ENCODE measurements at places on chromosomes 2 and 18.

GRCh38 chr2:74334931-74335333 is 8.3 kb downstream of the SLC4A5 start:
- no peak for DNase-seq
- no peak overlapping the region for H3K4me3 ChIP-seq
- H3K4me1 ChIP-seq, result no peaks in the 10 kb centered on the region
- H3K27me3 ChIP-seq, result no peaks in the 10 kb centered on the region
- no peak overlapping the region for H3K27ac ChIP-seq

GRCh38 chr2:221551864-221552263 is 20.2 kb downstream of the EPHA4 start:
- no peak overlapping the region for H3K4me3 ChIP-seq
- DNase-seq, result no peak
- no peaks in the 10 kb centered on the region for H3K36me3 ChIP-seq
- H3K27ac ChIP-seq, result no peak overlapping the region
- peaks cover 10% of the 10 kb centered on the region for H3K4me1 ChIP-seq
- no peaks in the 10 kb centered on the region for H3K27me3 ChIP-seq

DNA sequence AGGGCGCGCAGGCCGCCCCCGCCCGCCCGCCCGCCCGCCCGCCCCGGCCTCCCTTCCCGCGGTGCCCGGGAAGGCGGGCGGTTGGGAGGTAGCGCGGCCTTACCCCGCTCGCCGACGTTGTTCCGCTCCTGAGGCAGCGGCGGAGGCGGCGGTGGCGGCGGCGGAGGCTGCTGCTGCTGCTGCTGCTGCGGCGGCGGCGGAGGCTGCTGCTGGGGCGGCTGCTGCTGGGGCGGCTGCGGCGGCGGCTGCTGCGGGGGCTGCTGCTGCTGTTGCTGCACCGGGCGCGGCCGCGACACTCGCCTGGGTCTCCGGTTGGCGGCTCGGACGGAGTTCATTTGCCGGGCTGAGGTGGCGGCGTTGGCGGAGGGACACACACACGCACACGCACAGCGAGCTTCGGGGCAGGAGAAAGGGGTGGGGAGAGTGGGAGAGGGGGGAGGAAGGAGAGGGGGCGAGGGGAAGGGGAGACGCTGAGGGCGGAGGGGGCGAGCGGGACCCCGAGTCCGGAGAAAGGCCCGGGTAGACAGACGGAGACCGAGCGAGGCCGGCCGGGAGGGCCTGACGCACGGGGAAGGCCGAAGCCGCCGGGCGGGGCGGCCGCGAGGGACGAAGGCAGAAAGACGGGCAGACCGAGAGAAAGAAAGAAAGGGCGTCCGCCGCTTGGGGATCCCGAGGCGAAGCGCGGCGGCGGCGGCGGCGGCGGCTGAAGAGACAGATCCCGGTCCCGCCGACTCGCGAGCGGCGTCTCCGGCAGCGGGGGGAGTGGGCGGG is 727 bp downstream of the FBXO11 start:
- H3K36me3 ChIP-seq, result no peaks in the 10 kb centered on the region
- no peaks in the 10 kb centered on the region for H3K27me3 ChIP-seq
- H3K4me3 ChIP-seq, result peak overlapping the region; percentile 97
- no peak for DNase-seq
- H3K27ac ChIP-seq, result peak overlapping the region; percentile 100

DNA sequence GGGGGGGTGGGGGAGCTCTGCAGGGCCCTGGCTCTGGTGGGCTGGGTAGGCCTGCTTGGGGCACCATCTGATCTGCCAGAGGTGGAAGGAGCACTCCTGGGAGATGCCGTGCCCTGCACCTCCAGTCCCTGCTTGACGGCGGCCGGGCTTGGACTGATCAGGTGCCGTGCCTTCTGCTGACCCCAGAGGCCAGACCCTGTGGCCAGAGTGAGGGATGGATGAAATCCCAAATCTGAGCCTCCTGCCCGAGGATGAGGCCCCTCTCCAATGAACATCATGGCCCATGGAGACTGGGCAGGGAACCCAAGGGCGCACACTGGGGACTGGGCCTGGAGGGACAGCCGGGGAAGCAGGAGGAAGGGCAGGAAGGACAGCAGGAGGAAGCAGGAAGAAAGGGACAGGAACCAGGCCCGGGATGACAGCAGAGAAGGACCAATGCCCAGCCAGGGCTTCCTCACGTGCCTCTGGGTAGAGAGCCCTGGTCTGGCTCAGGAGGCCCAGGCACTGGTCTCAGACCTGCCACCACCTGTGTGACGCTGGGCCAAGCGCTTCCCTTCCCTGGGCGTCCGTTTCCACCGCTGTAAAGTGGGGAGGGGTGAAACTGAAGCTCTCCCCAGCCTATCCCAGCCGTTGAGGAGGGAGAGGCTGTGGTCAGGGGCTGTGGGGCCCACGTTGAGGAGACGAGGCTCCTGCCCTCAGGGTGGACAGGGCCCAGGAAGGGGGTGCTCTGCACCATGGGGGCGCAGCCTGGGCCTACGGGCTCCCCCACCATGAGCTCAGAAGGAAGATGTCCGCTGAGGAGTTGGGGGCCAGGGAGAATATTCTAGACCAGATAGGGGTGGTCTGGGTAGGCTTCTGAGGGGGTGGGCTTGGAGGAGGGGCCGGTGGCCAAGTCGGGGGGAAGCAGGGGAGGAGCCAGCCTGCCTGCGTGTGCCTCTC is 1.0 kb upstream of the GPR35 start:
- DNase-seq, result no peak
- H3K36me3 ChIP-seq, result no peaks in the 10 kb centered on the region
- no peak overlapping the region for H3K27ac ChIP-seq

GRCh38 chr18:56460581-56460980 is 177.8 kb downstream of the TXNL1 start:
- H3K27me3 ChIP-seq, result no peaks in the 10 kb centered on the region
- DNase-seq, result no peak
- no peak overlapping the region for H3K4me3 ChIP-seq

DNA sequence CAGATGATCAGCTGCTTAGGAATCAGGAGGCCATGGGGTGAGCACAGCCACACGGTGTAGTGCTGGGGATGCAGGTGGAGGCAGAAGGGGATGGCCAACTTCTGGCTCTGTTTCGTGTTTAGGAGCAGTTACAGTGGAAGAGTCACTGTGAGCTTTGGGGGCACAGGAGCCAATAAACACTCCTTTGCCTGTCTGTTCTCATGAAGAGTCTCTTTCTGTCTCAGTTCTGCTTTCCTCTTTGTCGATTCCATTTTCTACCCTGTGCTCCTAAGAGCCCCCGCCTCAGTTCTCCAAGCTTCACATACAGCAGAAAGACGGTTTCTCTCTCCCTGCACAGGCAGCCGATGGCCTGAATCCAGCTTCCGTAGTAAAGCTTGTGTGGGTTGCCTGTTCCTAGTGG is 21.0 kb upstream of the RRM2 start:
- H3K4me1 ChIP-seq, result peaks cover 10% of the 10 kb centered on the region
- H3K36me3 ChIP-seq, result no peaks in the 10 kb centered on the region
- no peak overlapping the region for H3K27ac ChIP-seq
- DNase-seq, result no peak
- no peak overlapping the region for H3K4me3 ChIP-seq

Data from esophagus muscularis mucosa (tissue), 4 donors.